Mesothelial cell of epicardium (in vitro differentiated cells): ENCODE measurements at places on chromosomes 3 and 15. TPM values are rescaled to one million over a fixed set of nuclear protein-coding genes. Genes with fewer than 3 reads are reported as not detected.

Gene CFAP100
- not detected in 3 replicates for total RNA-seq

Gene HDAC11
- total RNA-seq: 15.4 to 19.1 TPM (median 16.4 TPM) in 3 replicates

Gene SNX22
- total RNA-seq: 0.78 to 0.91 TPM (median 0.79 TPM) in 3 replicates

Gene TMEM212
- total RNA-seq: not detected in 3 replicates

Gene NANOGP8
- 0.86 to 1.2 TPM (median 0.91 TPM) in 3 replicates for total RNA-seq

Gene SV2B
- total RNA-seq: 0.14 to 0.29 TPM (median 0.18 TPM) in 3 replicates

- DNase-seq: no peak
Observed at GRCh38 chr15:36905908-36906307, 194.4 kb downstream of the MEIS2 start.

GRCh38 chr3:137385922-137386321 lies 378.2 kb upstream of the SOX14 start:
- no peak for DNase-seq

DNA sequence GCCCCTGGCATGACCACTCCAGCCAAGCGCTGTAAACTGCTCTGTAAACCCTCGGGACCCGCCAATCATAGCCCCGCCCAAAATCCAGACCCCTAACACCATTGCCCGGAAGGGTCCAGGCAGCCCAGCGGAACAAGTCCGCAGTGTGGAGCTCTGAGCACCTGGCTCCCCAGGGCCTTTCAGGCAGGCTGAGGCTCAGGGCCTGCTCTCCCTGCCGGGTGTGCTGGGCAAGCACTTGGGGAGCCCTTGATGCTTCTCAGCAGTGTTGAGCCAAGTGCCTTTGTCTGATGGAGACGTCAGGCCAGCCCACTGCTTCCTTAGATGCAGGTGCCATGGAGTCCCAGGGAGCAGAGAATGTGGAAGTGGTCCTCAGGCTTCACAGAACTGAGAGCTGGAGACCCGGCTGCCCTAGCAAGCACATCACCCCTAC lies 106.2 kb downstream of the TLE3 start:
- no peak for DNase-seq

DNA sequence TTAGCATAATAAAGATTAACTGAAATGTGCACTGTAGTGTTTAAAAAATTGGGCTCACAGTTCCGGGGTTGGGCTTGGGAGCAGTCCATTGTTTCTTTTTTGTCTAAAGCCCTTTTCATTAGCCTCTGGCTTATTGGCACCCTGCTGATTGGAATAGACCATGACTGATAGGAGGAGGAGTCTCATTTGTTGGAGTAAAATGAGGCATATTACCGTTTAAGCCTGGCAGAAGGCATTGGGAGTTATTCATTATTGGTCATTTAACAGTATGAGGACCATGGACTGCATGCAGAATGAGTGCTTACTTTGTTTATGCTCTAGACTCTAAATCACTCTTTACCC lies 139.0 kb upstream of the CGNL1 start:
- DNase-seq: no peak

DNA sequence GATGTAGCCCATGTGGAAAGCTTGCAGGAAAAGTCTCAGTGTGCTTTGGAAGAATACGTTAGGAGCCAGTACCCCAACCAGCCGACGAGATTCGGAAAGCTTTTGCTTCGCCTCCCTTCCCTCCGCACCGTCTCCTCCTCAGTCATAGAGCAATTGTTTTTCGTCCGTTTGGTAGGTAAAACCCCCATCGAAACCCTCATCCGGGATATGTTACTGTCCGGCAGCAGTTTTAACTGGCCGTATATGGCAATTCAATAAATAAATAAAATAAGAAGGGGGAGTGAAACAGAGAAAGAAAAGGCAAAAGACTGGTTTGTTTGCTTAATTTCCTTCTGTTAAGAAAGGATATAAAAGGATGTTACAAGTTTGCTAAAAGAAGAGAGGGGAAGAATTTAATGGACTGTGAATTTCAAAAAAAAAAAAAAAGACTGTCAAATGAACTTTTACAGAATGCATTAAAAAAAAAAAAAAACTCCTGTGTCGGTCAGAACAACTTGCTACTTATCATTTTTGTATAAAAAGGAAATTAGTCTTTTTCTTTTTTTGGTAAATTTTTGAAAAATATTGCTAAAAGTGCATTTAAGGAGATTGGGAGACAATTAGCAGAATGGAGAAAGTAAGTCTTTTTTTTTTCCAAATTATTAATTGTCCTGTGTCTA lies 7.0 kb downstream of the NR2F2 start:
- DNase-seq: no peak

- DNase-seq: no peak
Observed at GRCh38 chr15:67717776-67718175, 107.5 kb upstream of the SKOR1 start.

DNA sequence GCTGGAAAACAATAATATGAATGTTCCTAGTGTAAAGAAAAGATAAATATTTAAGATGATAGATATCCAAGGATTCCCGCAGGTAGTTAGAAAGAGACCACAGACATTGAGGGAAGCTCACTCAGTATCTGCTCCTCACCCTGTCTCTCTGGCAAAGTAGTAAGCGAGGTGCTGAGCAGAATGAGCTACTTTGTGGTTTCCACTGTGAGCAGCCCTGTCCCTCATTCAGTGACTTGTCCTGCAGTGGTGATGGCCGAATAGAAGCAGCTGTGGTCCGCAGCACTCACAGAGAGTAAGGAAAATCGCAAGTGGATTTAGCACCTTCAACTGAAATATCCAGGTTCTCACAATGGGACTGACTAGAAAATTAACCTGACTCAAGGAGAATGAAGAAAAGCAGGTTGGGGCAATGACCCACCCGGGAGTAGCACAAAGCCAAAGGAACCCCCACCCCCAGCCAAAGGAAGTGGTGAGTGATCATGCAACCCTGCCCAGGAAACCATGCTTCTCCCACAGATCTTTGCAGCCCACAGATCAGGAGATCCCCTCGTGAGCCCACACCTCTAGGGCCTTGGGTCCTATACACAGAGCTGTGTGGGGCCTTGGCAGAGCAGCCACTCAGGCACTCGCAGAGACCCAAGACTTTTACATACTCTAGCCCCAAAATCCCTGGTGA lies 21.8 kb upstream of the SLC25A38 start:
- DNase-seq: no peak

DNA sequence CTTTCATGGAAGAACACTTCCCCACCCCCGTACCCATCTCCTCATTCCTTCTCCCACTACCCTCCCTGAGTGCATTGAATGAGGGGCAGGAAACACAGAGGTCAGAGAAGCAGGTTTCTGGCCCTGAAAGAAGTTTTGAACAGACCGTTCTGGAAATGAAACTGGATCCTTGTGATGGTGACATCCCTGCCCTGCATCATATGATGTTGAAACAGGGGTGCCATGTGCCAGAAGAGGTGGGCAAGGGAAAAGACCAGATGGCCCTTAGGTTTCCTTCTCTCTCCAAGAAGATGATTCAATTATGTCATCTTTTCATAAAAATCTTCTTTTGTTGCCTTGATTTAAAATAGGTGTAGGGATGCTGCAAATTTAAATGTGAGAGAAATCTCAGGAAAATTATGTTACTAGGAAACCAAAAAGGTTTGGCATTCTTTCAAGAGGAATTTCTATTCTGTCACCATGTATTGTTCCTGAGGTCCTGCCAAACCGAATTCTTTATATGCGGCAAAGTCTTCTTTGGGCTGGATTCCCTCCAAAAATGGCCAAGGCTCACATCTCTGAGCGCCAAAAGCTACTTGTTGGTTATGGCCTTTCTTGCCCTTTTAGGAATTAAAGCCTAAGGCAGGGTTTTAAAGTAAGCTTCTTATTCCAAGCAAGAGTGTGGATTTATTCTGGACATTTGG lies 19.9 kb upstream of the TNFAIP8L3 start:
- DNase-seq: no peak

- DNase-seq: no peak
Observed at GRCh38 chr15:53625260-53625659, 134.2 kb downstream of the WDR72 start.

DNA sequence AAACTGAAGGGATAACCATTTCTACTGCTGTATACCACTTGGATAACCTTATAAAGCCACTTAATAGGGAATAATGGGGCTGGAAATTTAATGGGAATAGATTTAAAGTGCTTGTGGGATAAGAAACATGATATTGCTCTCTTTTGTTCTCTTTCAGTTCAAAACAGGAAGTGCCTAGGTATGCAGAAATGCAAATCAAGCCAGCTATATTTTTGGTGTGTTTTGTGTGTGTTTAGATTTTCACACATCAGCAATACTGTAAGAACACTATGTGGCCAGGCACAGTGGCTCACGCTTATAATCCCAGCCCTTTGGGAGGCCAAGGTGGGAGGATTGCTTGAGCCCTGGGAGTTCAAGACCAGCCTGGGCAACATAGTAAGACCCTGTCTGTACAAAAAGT lies 442.3 kb upstream of the TPRG1 start:
- no peak for DNase-seq

DNA sequence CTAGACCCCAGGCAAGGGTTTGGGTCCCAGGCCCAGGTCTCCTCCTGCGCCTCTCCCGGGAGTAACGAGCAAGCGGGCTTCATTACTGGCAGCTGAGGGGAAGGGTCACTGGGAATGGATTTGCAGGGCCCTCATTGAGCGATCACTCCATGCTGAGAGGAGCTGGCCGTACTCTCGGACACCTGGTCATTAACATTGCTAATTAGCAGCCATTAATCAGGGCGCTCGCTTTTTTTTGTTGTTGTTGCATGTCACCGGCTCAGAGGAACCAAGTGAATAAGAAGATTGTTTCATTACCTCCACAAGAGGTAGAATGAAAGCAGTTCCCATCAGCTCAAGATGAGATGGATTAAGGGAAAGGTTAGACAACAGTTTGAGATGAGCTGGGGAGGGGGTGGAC lies 293.0 kb upstream of the ATP11B start:
- DNase-seq: no peak

DNA sequence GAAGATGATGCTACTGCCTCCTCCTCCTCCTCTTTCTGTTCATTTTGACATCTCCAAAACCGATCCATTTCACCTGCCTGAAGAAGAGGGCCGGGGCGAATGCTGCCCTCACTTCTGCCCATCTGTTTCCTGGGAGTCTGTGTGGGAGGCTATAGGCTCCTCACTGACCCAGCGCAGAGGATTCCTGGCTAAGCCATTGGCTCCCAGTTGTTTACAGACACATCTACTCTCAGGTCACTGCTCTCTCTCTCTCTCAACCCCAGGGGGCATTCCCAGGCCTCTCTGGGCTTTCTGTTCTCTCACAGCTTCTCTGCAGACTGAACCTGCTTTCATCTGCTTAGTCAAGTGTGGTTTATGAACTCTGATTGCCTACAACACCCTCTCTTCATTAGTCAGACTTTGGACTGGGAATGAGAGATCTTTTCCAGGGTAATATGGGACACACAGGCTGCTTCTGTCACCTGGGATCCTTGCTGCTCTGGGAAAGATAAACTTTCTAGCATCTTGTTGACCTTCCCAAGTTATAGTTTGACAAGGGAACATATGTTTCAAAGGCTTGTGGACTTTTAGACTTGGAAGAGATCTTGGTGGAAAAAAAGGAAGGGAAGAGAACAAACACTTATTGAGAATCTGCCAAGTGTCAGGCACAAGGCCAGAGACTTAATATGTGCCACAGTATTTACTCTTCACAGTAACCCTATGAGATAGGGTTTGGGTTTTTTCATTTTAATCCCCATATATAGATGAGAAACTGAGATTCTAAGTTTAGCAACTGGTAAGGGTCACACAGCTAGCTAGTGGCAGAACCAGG lies 30.2 kb upstream of the USP3 start:
- no peak for DNase-seq

DNA sequence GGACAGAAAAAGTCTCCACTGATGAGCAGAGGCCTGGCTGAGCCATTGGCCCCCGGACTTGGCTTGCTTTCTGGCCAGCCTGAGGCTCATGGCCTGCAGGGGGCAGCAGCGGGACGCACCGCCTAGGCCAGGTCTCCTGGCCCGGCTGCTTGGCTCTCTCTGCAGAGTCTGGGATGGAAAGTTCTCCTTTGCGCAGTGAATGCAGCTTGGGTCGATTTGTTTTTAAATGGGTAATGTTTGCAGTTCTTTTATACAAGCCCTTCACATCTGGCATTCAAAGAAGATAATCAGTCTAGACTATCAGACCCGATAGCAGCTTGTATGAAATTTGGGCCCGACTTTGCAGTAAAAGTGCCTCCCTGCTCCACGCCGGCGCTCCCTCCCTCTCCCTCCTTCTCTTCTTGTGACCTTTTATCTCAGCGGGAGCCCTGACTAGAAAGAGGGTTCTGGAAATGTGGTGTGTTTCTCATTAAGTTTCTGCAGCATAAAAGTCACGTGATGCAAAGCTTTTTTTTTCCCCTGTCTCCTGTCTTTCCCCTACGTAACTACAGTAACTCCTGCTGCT lies 59.9 kb downstream of the ZNF621 start:
- peak; percentile 77 for DNase-seq

- DNase-seq: no peak
Observed at GRCh38 chr3:56970461-56970879, 90.0 kb upstream of the SPATA12 start.

DNA sequence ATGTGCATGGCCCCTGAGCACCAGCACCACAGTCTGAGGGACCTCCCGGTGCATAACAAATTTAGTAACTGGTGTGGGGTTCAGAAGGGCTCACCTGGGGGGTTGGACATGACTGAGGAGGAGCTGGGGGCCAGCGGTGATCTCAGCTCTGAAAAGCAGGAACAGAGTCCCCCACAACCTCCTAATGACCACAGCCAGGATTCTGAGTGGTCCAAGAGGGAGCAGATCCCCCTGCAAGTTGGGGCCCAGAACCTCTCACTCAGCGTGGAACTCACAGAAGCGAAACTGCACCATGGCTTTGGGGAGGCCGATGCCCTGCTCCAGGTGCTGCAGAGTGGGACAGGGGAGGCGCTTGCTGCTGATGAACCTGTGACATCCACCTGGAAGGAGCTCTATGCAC lies 43.0 kb downstream of the CDAN1 start:
- no peak for DNase-seq

DNA sequence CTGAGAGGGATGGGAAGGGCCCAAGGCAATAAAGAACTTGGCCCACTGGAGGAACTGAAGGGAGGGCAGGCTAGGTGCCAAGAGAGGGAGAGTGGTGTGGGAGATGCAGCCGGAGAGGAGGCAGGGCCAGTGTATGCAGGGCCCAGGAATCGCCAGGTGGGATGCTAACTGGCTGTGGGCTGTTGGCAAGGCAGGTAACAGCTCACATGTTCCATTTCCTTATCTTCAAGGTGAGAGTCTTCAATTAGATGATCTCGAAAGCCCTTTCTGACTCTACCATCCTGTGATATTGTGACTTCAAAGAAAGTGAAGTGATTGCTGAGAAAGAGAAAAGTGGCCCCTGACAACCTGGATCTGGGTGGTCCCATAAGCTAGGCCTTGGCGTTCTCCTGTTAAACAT lies 49.0 kb downstream of the CASR start:
- no peak for DNase-seq

GRCh38 chr3:174413062-174413912 lies 445.8 kb upstream of the NAALADL2 start:
- DNase-seq: no peak

DNA sequence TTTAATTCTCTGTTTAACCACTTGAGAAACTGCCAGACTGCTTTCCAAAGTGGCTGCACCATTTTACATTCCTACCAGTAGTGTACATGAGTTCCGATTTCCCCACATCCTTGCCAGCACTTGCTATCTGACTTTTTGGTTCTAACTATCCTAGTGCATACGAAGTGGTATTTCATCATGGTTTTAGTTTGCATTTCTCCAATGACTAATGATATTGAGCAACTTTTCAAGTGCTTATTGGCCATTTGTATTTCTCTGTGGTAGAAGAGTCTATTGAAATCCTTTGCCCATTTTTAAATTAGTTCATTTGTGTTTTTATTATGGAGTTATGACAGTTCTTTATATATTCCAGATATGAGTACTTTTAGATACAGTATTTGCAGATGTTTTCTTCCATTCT lies 247.8 kb downstream of the GABRB3 start:
- DNase-seq: no peak
